ENCODE measurements at places on chromosomes 16 and 17.
A peak's percentile ranks its signal among the peaks of the same experiment; 100 is the strongest.

DNA sequence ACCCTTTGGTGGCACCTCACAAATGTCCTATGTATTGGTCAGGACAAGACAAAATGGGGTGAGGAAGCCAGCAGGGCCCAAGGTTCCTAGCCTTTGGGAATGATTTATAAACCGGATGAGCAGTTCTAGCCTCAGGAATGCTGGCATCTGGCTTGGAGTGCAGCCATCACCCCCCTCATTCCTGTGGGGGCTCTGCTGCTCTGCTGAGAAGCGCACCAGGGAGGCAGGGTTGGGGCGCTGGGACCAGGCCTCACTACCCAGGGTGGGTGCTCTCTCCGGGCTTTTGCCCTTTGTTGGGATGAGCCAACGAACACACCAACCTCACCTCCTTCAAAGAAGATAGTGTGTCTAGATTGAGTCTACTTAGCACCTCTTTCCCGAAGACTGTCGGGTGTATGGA is 39.2 kb downstream of the TMEM11 start:
- no peak for DNase-seq

- DNase-seq, result no peak
Measured at GRCh38 chr16:78584991-78585390, 485.5 kb downstream of the WWOX start.

- DNase-seq, result peak; percentile 59
Measured at GRCh38 chr17:49742166-49742638, 21.7 kb downstream of the FAM117A start.

DNA sequence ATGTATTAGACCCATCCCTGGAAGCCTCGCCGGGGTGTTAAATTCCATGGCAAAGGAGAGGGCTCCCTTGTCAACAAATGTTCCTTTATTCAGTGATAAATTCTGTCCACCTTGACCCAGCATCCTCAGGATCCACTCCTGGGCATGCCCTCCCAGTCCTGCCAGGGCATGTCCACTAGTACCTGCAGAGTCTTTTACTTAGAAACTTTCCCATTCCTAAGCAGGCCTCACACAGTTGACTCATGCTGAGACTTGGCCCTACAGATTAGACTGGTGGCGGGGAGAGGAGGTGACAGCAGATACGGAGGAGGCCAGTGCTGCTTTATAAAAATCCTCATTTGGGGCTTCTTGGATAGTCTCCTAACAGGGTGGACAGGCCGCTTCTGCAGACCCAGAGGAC is 88.8 kb downstream of the CYLD start:
- no peak for DNase-seq

- no peak for DNase-seq
Measured at GRCh38 chr16:89345642-89346150, 128.2 kb downstream of the ZNF778 start.

DNA sequence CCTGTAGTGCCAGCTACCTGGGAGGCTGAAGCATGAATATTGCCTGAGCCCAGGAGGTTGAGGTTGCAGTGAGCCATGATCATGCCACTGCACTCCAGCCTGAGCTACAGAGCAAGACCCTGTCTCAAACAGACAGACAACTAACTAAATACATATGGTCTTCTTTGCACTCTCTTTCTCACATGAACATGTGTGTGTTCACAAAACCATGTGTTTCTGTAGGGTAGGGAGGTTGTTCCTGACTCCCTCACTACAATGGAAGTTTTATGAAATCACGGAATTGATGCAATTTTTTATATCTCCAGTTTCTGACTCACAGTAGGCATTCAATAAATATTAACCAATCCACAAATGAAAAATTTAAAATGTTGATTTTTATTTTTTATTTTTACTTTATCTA is 48.5 kb downstream of the ABHD15 start:
- no peak for DNase-seq

GRCh38 chr17:42362245-42362961 is 25.8 kb downstream of the STAT3 start:
- no peak for DNase-seq

GRCh38 chr17:44102849-44103622 is 20.4 kb downstream of the HDAC5 start:
- no peak for DNase-seq

- no peak for DNase-seq
Measured at GRCh38 chr17:46124695-46125592, 68.3 kb downstream of the KANSL1 start.

DNA sequence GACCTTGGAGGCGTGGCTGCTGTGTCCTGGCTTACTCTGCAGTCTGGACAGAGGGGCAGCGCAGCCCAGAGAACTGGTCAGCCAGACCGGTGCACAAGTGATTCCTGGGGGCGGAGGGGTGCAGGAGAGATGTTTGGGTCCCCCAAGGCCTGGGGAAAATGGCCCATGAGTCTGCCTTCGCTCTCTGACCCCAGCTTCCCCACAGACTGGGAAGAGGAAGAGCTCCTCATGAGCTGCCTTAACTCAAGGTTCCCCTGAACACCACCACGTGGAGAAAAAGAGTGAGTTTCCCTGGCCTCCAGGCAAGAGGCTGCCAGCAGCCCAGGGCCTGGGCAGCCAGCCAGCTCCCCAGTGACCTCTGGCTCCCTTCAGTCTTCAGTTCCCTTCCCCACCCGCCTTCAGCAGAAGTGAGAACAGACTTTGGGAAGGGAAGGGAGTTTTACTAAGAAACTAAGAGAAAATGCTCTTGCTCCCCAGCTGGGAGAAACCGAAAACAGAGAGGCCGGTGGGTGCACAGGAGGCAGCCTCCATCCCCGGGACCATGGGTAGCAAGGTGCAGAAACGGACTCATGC is 2.0 kb upstream of the C17orf99 start:
- DNase-seq, result peak; percentile 68

DNA sequence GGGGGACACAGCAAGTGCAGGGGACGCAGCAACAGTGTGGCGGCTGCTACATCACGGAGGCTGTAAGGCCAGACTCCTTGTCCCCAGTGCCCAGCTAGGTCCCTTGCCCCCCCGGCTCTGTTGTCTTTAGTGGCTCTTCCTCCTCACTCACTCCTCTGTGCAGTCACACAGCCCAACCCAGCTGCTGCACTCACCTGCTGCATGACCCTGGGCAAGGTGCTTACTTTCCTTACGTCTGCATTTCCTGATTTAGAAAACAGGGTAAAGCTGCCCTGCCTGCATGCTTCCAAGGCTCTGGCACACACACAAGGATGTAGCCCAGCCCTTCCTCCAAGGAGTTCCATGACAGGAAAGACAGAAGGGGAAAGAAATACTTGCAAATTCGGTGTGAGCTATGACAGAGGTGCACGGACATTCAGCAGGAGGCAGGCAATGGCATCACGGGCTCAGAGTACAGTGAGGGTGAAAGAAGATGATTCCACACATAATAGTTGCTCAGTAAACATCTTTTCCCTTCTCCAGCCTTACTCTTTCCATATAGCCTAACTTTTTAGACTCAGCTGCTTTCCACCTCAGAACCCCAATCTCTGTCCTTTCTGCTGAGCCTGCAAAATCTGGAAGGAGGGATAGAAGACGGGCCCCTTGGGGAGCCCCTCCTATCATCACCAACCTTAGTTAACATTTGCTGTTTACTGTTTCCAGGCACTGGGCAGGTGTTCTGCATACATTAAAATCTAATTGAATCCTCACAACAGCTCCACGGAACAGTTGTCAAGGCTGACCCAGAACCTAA is 150.9 kb downstream of the MRM1 start:
- DNase-seq, result no peak

- DNase-seq, result no peak
Measured at GRCh38 chr16:80230328-80231120, 310.3 kb upstream of the DYNLRB2 start.

Data from CD4-positive, alpha-beta T cell treated with Interferon alpha-2 for 1 hour (primary cell).